ENCODE measurements at places on chromosomes 2 and 18. TPM values are rescaled to one million over a fixed set of nuclear protein-coding genes. Genes with fewer than 3 reads are reported as not detected.

- no peak overlapping the region for H3K4me3 ChIP-seq
- H3K36me3 ChIP-seq, result no peaks in the 10 kb centered on the region
- H3K27ac ChIP-seq, result no peak overlapping the region
- DNase-seq, result no peak
These were observed 224.3 kb downstream of the ANAPC1 start for GRCh38 chr2:111659361-111660333.

DNA sequence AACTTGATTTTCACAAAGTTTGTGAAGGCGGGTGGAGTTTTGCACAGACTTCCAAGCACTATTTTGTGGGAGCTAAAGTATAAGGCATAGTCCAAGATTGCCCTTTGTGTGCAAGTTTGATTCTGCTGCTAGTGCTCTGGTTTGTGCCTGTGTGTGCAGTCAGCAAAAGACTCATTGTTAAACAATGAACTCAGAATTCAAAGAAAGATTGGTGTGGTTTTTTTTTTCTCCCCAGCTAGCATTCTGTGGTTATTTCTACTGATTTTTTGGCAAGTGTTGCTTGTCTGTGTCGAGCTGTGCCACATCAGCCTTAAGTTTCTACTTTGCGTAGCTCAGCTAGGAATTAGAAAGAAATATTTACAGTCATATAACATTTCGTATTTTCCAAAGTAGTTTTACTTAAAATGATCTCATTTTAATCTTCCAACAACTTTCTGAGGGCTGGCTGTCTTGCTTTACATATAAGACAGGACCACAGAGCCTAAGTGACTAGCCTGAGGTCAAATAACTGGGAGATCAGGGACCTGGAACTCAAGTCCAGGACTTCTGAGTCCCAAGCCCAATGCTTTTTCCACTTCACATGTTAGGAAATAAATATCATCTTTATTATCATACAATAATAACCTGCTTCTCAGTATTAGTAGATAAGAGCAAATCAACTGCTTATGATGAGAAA, 69.8 kb downstream of the BABAM2 start:
- H3K4me3 ChIP-seq, result no peak overlapping the region
- H3K27me3 ChIP-seq, result no peaks in the 10 kb centered on the region
- peaks cover 58% of the 10 kb centered on the region for H3K4me1 ChIP-seq
- H3K27ac ChIP-seq, result no peak overlapping the region
- H3K36me3 ChIP-seq, result peaks cover 32% of the 10 kb centered on the region

DNA sequence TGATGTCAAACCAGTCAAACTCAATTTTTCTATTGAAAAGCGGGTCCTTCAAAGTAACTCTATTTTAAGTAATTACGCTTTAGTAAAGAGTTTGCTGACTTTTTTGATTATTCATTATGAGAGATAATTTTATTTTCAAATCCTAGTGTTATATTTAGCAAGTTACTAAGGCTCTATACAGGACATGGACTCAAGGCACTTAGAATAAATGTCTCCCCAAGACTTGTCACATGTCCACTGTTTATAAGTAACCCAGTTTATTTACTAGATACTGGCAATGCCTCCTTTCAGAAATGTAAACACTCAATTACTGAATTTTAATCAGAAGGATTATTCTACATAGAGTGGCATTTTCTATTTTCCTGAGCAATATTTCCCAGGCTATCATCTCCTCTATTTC, 638.1 kb downstream of the ERBB4 start:
- no peaks in the 10 kb centered on the region for H3K4me1 ChIP-seq
- H3K4me3 ChIP-seq, result no peak overlapping the region
- H3K27me3 ChIP-seq, result no peaks in the 10 kb centered on the region
- no peak overlapping the region for H3K27ac ChIP-seq

DNA sequence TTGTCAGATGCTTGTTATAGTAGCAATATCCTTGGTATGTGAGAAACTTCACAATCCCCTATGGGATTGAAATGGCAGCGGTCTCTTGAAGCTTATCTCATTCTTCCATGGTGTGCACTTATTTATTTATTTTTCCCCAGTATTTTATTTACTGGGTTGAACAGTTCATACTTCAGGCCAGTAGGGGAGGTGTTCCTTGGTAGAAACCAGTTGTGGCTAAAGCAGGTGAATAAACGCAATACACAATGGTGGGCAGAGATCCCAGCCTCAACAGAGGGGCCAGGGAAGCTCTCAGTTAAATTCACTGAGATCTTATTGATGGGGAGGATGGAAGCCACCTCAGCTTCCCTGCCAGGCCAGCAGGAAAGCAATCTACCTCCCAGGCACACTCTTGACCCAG, 93.7 kb upstream of the SRD5A2 start:
- DNase-seq, result no peak
- no peaks in the 10 kb centered on the region for H3K4me1 ChIP-seq
- H3K4me3 ChIP-seq, result no peak overlapping the region
- H3K36me3 ChIP-seq, result no peaks in the 10 kb centered on the region
- no peak overlapping the region for H3K27ac ChIP-seq

DNA sequence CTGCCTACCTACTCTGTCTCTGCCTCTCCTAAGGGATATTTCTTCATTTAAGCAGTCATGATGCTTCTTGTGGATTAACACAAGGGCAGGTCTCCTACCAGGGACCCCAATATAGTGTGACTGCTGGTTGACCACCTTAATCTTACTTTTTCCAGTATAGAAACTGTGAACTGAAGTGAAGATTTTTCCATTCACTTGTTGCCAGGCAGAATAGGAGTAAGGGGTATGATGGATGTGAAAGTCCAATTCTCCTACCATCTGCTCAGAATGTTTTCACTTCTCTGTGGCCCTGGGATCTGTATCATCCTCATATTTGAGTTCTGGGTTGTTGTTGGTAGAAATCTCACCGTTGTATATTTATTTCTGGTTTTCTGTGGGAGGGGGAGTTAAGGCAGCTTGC, 247.8 kb downstream of the WDPCP start:
- DNase-seq, result no peak
- no peaks in the 10 kb centered on the region for H3K4me1 ChIP-seq
- no peaks in the 10 kb centered on the region for H3K27me3 ChIP-seq
- H3K27ac ChIP-seq, result no peak overlapping the region
- no peak overlapping the region for H3K4me3 ChIP-seq

DNA sequence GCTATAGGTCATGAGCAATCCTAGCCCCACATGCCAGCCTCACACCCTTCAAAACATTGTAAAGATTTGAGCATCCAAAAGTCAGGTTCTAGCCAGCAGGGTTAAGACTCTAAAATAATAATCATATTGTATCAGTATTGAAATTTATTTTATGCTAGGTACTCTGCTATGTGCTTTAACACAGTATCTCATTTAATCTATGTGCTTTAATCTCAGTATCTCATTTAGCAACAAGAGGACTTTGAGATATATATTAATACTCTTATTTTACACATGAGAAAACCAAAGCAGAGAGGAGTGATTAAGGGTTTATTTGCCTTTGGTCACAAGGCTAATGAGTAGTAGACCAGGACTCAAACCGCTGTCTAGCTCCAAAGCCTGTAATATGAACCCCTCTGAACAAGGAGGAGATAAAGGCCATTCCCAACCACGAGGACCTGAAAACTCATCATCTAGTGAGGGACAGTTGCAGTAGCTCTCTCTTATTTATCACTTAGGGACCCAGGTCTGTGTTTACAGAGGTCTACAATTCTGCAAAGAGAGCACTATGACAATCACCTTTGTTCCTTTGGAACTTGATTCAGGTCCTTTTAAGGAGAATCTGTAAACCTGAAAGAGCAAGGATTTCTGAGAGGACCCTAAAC, 116.5 kb upstream of the SERTAD2 start:
- no peak overlapping the region for H3K4me3 ChIP-seq
- no peak overlapping the region for H3K27ac ChIP-seq
- peaks cover 32% of the 10 kb centered on the region for H3K4me1 ChIP-seq
- H3K36me3 ChIP-seq, result no peaks in the 10 kb centered on the region

DNA sequence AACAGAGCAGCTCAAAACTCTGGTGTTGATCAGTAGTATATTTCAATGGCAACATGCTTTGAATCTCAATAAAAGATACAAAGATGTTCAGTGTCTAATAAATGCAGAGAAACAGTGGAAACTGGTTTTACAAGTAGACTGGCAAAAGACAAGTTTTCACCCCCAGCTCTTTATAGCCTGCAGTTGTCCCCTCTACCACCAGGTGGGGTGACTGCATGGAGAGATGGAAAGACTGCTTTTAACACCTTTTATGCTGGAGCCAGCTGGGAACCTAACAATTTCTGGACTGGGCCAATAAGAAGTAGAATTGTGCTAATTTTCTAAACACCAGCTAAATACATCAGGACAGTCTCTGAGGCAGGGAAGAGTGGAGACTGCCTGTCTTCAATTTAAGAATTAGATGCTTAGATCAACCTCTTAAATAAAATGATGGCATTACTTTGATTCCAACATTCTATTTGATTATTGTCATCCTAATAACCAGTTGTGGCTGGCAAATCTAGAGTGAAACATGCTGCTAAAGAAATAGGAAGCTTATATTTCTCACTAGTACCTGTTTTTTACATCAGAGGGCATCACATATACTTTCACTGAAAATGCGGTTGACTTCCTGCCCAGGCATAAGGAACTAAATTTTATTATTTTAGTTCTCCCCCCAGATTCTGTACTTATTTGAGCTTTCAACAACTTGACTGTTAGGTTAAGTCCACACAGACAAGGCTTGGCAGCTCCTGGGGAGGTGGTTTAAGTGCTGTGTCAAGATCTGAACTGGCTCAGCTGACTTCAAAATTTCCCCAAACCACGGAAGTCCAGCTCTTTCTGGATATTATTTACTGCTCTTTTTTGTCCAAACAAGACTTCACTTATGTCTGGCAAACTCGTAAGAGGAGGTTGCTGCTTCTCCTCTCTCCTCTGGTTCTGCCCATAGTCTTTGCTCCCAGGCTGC, 140.5 kb downstream of the TPGS2 start:
- H3K36me3 ChIP-seq, result no peaks in the 10 kb centered on the region
- H3K4me1 ChIP-seq, result no peaks in the 10 kb centered on the region
- peak; percentile 45 for DNase-seq
- H3K27me3 ChIP-seq, result peaks cover 14% of the 10 kb centered on the region

GRCh38 chr2:7044253-7045250, 127.3 kb downstream of the RNF144A start:
- peaks cover 25% of the 10 kb centered on the region for H3K4me1 ChIP-seq
- H3K27me3 ChIP-seq, result no peaks in the 10 kb centered on the region
- peak overlapping the region; percentile 49 for H3K27ac ChIP-seq
- peak; percentile 41 for DNase-seq
- no peak overlapping the region for H3K4me3 ChIP-seq

GRCh38 chr2:190879474-190880377, 895 bp upstream of the GLS start:
- H3K4me1 ChIP-seq, result peaks cover 34% of the 10 kb centered on the region
- H3K27ac ChIP-seq, result peak overlapping the region; percentile 97
- peaks cover 34% of the 10 kb centered on the region for H3K36me3 ChIP-seq

GRCh38 chr2:127811397-127812321, 688 bp upstream of the WDR33 start:
- H3K27ac ChIP-seq, result peak overlapping the region; percentile 100
- peak overlapping the region; percentile 100 for H3K4me3 ChIP-seq
- peaks cover 8% of the 10 kb centered on the region for H3K27me3 ChIP-seq

- H3K27me3 ChIP-seq, result peaks cover 4% of the 10 kb centered on the region
- H3K4me1 ChIP-seq, result no peaks in the 10 kb centered on the region
- H3K36me3 ChIP-seq, result no peaks in the 10 kb centered on the region
- no peak overlapping the region for H3K27ac ChIP-seq
These were observed 679.2 kb downstream of the NYAP2 start for GRCh38 chr2:226078666-226079065.

DNA sequence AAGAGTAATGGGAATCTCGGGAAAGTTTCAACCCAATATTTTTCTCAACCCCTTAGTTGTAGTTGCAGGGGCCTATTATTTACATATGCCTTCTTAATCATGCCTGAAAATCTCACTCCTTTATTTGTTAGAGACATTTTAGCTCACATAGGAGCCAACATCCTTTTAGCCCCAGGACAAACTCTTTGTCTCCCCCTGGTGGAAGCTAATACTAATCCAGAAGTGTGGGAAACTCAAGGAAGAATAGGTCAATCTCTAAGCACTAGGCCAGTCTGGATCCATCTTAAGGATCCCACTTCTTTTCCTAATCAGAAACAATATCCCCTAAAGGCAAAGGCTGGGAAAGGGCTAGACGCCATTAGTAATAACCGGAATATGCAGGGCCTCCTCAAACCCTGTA, 550.9 kb upstream of the PKDCC start:
- no peaks in the 10 kb centered on the region for H3K4me1 ChIP-seq
- H3K27me3 ChIP-seq, result no peaks in the 10 kb centered on the region
- no peaks in the 10 kb centered on the region for H3K36me3 ChIP-seq
- DNase-seq, result no peak

DNA sequence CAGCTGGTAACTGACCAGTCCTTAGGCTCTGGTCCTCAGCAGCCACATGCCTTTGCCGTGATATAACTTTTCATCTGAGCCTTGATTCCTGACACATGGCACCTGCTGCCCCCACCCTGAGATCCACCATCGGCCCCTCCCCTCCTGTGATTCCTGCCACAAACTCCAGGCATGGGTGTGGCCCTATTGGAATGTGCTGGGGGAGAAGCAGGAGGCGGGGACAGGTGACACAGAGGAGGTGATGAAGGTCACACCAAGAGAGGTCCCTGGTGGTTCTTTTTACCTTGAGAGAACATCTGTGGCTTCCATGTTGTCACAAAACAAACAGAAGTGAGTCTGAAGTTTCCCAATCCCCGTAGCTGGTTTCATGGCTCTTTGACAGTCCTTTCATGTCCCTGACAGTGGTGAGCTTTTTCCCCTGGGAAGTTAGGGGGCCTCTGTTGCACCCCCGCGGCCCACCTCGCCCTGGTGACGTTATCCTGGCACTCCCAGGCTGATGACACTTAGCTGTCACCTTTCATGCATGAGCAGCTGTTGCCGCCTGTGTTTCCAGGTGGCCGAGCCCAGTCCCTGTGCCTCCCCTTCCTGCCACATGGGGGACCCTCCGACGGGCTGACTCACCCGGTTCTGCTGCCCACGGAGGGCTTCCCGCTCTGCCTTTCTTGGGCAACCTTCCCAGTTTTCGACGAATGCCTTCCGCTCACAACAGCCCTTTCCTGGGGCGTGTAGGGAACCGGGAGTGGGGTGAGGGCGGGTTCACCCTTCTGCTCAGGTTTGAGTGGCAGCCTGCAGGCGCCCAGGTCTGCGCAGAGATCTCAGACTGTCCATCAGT, 66.3 kb upstream of the GLI2 start:
- no peak overlapping the region for H3K27ac ChIP-seq
- peak; percentile 19 for DNase-seq
- H3K4me3 ChIP-seq, result no peak overlapping the region
- H3K4me1 ChIP-seq, result peaks cover 3% of the 10 kb centered on the region

DNA sequence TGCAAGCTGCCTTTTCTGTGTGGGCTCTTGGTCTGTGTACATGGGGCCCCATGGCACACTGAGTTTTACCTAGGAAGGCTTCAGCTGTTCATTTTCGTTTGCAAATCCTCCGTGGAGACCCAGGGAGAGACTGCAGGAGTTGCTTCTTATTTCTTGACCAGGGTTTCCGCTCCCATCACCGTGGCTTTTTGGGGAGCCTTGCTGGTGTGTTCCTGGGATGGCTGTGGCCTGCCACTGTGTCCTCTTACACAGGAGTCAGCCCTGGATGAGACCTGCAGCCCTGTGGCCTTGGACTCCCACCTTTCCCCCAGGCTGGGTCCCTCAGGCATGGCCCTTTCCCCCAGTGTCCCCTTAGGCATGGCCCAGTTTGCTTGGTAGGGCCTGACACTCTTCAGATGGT, 137.0 kb downstream of the FAM210A start:
- peaks cover 68% of the 10 kb centered on the region for H3K4me1 ChIP-seq
- H3K27ac ChIP-seq, result no peak overlapping the region
- no peak for DNase-seq

GKN2 gene
- not detected for total RNA-seq

COLEC11 gene
- total RNA-seq, result 0.86 TPM

UGT1A10 gene
- not detected for total RNA-seq

RMND5A gene
- total RNA-seq, result 63.4 TPM

STK16 gene
- total RNA-seq, result 30.7 TPM

ASXL3 gene
- total RNA-seq, result not detected

IL1F10 gene
- not detected for total RNA-seq

CAVIN2 gene
- total RNA-seq, result not detected

HOXD11 gene
- total RNA-seq, result not detected
